ENCODE measurements at places on chromosomes 16 and 17.

GRCh38 chr16:10579965-10580882 is at the start of gene EMP2:
Gene EMP2 (minus strand): TSS chr16:10580598. CDS start chr16:10547617, 32,981 bp downstream.
- peak; percentile 9 for DNase-seq

DNA sequence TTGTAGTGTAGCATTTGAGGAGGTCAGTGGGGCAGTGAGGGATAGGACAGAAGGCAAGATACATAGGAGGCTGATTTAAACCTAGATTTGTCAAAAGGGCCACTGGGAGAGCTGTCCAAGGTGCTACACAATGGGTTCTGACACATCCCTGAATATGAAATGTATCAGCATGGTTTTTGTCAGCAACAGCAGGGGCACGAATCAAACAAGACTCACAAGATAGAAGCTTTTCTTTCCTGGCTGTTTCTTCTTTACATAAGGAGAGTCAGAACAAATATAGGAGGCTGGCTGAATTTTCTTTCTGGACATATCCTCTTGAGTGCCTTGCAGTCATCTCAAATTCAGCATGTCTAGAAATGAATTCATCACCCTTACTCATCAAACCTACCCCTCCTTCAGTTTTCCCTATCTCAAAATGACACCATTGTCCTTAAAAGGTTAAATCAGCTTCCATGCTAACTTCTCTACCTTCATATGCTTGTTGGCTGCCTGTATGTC is 130.5 kb downstream of the NPIPB5 start:
- DNase-seq, result no peak

GRCh38 chr17:81683208-81683583 is 401 bp downstream of the ARL16 start:
- DNase-seq, result no peak

GRCh38 chr17:19937522-19937921 is 40.1 kb downstream of the AKAP10 start:
- DNase-seq, result no peak

GRCh38 chr17:41695954-41696757 is 7.5 kb downstream of the EIF1 start:
- no peak for DNase-seq

DNA sequence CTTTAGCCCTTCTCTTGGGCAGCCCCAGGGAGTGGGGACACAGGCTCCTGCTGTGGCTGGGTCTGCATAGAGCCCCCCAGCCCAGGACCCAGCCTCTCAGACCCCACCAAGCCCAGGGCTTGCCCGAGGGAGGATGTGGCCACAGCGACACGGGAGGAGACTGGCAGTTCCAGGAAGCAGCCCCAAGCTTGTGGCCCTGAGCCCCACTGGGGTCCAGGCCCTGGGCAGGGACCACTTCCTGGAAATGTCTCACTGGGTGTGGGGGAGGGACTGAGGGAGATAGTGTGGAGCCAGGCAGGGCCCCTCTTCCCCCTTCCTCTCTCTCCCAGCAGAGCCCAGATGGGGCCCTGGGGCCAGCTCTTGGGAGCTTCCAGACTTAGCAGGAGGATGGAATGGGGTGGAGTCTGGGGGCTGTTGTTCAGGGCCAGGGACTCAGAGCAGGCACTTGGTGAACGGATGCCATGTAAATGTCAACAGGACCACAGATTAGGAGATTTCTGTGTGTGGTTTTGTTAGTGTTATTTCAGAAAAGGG is 35.3 kb downstream of the ADGRG5 start:
- no peak for DNase-seq

DNA sequence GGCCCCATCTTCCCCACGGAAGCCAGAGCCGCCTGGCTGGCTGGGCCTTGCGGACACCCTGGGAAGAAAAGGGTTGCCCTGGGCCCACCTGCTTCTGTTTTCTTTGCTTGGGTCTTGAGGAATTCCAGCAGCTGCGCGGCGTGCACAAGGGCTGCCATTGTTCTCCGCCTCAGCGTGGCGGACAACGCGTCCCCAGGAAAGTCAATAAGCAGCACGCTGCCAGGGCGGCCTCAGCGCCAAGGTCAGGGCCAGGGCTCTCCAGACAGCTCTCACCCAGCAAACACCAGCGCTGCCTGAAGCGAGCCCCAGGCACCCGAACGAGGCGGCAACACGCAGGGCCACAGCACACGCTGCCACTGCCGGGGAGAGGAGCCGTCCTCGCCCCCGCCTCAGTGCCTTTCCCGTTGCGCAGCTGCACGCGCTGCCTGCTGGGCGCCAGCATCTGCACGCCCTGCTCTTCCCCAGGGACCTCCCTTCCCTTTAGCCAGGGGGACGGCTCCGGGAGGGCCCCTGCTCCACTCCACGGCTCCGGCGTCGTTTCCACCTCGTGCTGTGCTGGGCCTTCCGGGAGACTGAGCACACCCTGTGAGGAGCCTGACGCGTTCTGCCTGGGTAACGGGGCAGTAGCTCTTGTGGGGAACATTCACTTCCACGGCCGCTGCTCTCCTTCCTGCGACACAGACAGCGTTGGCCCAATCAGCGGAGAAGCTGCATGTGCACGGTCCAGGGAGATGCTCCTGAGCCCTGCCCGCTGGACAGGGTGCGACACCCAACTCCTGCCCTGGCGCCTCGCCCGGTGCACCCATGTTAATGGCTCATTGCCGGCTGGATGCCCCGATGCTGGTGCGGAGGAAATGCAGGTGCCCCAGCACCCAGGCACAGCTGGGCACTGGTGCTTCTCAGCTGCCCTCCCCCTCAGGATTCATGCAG is 57.8 kb downstream of the LMF1 start:
- peak; percentile 88 for DNase-seq

- no peak for DNase-seq
Measured at GRCh38 chr16:728890-729744, 2.2 kb downstream of the HAGHL start.

GRCh38 chr17:28055546-28056275 is 13.2 kb downstream of the NLK start:
- no peak for DNase-seq

GRCh38 chr17:9409878-9410277 is 165.7 kb downstream of the STX8 start:
- DNase-seq, result no peak

DNA sequence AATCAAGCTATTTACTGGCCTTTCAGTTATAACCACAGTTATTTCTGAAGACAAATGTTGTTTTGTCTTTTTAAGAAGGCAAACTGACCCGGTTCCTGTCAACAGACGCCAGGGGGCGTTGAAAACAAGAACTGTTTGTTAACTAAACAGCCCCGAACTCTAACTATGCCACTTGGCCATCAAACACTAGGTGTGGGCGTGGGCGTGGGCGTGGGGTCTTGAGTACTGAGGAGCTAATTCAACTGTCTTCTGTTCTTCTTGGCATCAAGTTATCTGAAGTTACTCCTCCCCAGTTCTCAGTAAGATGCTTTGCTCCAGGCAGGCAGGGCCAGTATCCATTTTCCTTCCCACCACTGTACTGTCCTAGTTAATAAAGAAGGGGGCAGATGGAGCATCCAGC is 63.3 kb upstream of the MTMR4 start:
- peak; percentile 60 for DNase-seq

- DNase-seq, result no peak
Measured at GRCh38 chr16:89460556-89460955, 29.8 kb downstream of the ANKRD11 start.

GRCh38 chr17:63701868-63702720 is 2.2 kb upstream of the LIMD2 start:
- DNase-seq, result peak; percentile 15

DNA sequence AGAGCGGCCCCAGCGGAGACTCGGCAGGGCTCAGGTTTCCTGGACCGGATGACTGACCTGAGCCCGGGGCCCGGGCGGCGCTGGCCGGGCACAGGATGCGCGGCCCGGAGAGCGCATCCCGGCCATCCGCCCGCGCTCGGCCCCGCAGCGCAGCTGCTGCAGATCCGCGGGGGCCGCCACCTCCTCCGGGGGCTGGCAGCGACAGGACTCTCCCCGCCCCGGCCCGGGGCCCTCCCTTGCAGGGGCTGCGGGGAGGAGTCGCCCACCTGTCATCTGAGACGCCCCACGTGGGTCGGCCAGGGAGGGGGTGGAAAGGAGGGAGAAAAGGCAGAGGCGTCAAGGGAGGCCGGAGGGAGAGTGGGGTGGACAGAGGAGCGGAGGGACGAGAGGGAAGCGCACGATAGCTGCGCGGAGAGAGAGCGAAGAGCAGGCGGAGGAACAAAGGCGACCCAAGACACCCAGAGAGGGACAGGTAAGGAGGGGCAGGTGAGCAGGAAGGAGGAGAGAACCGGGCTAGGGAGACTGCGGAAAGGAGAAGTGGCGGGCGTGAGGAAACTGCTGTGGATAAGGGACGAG is 471 bp upstream of the PRKAR1A start:
- DNase-seq, result peak; percentile 83

GRCh38 chr17:76408037-76408849 is 23.8 kb downstream of the SPHK1 start:
- no peak for DNase-seq

- no peak for DNase-seq
Measured at GRCh38 chr16:49021136-49021535, 260.5 kb downstream of the CBLN1 start.

DNA sequence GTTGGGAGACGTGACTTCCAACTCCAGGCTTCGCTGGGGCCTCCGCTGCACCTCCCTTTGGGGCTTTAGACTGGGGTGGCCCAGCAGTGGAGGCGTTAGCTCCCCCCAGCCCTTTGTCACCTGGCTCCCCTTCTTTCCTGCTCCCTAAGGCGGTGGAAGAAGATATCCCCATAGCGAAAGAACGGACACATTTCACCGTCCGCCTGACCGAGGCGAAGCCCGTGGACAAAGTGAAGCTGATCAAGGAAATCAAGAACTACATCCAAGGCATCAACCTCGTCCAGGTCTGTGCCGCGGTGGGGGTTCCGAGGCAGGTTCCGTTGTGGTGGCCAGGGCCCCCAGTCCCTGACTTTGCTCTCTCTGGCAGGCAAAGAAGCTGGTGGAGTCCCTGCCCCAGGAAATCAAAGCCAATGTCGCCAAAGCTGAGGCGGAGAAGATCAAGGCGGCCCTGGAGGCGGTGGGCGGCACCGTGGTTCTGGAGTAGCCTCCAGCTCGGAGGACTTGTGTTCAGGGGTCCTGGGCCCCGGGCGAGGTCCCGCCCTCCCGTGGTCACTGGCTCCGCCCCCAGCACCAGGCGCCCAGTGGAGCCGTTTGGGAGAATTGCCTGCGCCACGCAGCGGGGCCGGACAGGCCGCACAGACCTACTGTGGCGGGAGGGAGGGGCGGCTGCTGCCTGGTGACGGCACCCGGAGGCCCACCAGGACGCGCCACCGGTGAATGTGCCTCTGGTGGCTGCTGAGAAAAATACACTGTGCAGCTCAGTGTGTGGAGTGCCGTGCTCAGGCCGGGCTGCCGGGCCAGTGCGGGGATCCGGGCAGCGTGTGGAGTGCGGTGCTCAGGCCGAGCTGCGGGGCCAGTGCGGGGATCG is 3.8 kb downstream of the MRPL12 start:
- no peak for DNase-seq

DNA sequence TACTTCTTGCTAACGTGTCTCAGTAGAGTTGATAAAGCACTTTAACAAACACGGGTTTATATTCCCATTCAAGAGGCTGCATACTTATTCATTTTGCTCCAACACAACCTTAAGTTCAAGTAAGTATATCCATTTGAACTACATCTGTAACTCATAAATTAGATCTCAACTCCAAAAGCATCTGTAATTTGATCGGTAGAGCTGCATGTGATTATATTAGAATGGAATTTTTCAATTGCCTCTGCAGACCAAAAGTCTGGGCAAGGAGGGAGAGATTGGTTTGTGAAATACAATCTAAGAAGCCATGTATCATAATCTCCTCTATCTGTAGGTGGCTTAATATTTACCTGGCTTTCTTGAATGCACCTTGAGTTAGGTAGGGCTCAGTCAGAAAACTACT is 371.0 kb downstream of the RBFOX1 start:
- DNase-seq, result no peak

GRCh38 chr16:24890746-24891145 is 45.0 kb downstream of the SLC5A11 start:
- no peak for DNase-seq

DNA sequence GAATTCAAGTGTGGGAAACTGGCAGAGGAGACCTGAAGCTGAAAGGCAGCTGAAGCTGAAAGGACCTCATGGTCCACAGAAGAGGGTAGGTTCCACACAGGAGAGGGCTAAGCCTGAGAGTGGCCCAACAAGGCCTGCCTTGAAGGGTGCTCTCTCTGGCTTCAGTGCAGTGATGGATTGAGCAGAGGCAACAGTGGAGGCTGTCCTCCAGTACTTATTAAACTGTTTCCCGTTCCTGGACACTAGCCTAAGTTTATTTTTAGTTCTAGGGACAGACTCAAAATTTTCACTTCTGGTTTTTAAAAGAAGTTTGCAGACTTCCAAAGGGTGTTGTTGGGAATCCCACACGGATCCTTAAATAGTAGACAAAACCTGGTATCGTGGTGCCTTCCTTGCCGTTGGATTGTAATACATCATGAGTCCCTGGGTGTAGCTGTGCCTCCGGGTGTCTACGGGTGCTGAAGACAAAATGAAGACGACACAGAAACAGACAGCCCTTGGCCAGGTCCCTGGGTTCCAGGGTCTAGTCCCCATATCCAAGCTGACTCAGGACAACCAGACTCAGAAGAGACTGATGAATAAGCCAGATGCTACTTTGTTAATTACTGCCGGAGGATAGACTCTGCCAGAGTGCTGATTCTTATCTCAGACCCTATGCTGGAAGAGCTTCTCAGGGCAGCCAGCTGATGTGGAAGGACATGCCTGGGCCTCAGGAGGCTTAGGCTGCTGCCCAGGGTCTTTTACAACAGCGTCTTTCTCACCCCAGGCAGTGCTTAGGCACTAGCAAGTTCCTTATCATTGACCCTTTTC is 7.1 kb upstream of the CMTM4 start:
- DNase-seq, result no peak

DNA sequence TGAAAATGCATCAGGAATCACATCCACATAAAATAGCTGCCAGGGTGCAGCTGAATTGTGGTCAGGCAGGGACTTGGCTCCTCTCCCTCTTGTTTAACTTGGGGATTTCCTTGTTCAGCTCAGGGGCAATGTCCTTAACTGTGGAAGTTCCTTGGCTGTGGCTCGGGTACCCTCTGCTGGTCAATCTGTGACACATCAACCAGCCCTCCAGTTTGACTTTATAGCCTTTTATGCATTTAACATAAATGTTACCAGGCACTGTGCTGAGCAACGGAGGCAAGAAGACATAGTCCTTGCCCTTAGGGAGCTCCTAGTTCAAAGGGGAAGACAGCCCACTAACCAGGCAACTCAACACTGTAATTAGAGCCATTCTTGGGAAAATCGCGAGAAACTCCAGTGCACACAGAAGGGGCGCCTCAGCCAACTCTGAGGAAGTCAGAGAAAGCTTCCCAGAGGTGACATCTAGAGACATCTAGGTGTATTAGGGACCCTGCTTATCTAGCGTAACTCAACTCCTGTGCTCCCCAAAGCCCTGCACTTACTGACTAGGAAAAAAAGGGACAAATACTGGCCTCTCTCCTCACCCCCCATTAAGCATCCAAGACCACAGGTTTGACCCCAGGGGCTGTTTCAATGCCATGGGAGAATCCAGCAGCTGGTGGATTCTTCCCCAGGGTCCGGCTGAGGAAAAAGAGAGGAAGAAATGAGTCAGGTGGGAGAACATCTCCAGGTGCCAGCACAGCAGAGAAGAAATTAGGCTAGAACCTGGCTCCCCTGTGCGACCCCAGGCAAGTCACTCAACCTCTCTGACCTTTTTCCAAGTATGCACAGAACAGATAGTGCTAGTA is 17.3 kb upstream of the EEF2K start:
- DNase-seq, result peak; percentile 68

GRCh38 chr17:55717898-55718735 is 4.5 kb downstream of the TMEM100 start:
- peak; percentile 33 for DNase-seq
